ENCODE measurements at places on chromosomes 11 and 22. TPM values are rescaled to one million over a fixed set of nuclear protein-coding genes. Genes with fewer than 3 reads are reported as not detected.

GALNT18 gene
- not detected for total RNA-seq

SCGB1A1 gene
- not detected for total RNA-seq

DNA sequence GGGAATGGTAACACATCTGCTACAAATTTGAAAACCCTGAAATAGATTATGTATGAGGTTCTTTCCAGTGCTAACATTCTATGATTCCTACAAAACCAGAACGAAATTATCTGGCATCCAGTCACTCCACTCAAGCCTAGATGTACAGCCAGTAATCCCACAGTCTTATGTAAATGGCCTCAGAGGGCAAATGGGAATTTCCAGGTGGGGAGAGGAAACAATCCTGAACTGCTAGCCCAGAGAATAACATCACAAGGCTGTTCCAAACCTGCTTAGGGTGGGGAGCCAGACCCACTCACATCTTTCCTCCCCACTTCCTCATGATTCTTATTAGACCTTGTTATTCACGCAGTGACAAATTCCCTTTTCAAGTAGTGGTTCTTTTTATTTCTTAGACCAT, 3.5 kb downstream of the FIBIN start:
- no peak for DNase-seq

IGF2 gene
- total RNA-seq = not detected

- DNase-seq = no peak
These were observed 28.2 kb downstream of the ST3GAL4 start for GRCh38 chr11:126383339-126384335.

VSIG2 gene
- total RNA-seq = not detected

PAX6 gene
- total RNA-seq = not detected

- DNase-seq = no peak
These were observed 115.1 kb downstream of the MPPED1 start for GRCh38 chr22:43526946-43527345.

DNA sequence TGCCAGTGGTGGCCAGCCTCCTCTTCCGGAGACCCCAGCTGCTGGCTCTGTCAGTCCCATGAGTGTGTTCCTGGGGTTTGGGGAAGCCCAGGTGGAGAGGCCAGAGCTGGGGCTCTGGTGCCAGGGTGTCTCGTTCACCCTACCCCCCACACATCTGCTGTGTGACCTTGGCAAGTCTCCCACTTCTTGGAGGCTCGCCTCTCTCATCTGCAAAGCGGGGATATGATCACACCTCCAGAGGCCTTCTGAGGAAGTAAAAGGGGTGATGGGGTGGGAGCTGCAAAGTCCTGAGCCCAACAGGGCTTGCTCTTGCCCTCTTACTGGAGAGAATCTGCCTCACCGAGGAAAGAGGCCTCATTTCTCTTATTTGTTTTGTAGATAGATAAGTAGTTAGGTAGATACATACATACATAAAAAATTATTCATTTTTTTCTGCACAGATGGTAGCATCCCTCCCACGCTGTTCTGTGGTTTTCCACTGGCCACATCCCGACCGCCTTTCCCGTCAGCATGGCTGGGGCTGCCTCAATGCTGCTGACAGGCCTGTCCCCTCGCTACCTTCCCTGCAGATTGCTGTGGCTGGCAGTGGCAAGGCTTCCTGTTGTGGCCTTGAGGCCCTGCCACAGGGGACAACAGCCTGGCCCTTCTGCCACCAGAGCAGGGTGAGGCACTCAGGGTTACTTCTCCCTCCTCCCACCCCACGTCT, 23.9 kb downstream of the MYO7A start:
- DNase-seq = peak; percentile 23

- no peak for DNase-seq
These were observed 2.7 kb downstream of the PNPLA3 start for GRCh38 chr22:43926349-43926710.

DNA sequence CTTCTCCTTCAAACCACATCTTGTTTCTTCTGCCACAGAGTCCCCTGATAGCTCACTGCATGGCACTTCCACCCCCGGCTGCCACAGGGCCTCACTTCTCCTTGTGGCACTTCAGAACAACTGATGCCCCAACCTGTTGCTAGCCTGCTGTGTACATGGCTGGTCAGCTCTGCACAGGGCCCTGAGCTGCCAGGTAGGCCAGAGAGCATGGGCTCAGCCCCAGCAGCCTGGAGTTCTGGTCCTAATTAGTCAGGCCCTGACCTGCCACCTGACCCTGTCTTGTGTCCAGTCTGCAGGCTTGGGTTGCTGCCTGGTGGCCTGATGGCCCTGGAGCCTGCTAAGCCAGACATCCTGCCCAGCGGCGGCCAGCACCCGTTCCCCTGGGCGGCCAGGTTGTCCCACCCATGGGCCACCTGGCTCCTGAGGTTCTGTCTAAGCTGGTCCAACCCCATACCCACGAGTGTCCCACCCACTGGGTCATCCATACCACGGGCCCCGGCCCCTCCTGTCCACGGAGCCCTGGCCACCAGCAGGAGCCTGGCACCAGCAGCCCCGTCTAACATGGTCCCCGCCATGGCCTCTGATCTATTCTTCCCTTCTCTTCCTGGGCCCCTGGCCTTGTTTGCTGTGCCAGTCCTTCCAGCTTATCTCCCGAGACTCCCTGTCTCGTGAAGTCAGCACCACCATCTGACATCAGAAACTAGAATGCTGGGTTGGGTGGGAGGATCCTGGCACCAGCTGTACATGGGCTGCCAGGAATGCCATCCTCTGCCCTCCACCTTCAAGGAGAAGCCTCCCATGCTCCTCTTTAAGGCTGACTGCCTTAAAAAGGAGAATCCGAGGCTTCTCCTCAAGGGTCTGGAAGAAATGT, 3.1 kb upstream of the CERK start:
- DNase-seq = no peak

DNA sequence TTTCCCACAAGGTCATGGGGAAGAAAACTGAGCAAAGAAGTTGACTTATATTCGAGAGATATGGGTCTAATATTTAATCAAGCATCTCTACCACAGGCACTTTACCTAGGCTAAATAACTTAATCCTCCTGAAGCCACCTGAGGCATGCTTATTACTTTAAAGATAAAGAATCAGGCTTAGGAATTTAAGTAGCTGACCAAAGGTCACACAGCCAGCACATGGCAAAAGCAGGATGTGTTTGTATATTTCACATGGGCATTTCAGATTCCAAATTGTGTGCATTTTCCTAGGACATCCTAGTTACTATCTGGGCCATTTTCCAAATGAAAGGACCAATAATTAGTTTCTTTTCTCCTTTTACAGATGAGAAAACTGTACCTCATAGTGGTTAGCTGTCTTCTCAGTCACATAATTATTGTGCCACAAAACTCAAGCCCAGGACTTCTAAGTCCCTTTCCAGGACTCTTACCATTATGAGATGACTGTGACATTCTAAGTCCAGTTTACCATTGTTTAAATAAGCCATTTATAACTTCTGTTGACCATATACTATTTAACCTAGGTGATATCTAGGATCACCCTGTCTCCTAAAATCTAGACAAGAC, 112.1 kb upstream of the ZC3H12C start:
- no peak for DNase-seq

DNA sequence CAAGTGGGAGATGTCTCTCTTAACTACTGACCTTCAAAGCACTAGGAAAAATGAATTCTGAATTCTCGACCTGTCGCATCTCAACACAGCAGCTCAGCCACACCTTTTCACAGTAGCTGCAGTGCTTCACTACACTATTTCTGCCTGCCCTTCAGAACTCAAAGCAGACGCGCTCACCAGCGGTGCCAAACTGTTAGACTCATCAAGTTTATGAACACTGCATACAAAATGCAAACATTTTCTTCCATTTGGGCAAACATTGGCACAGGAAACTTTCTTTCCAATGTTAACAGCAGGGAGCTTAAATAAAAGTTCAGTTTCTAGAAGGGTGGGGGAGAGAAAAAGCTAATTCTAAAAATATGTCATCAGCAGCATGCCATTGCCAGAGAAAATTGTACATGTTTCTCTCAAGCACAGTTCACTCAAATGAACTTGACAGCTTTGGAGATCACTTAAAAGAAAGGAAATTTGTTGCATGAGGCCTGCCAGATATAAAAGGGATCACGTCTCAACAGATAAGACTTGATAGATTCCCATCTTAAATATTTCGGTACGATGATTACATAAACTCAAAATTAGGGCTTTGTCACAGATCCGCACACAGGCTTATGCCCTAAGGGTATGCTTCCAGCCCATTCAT, 82.7 kb downstream of the CADM1 start:
- no peak for DNase-seq

GRCh38 chr11:96172604-96173003, 170.4 kb downstream of the MAML2 start:
- DNase-seq = no peak

RASSF7 gene
- total RNA-seq = 15.7 TPM

GRCh38 chr11:127334466-127334865, 333.9 kb upstream of the KIRREL3 start:
- DNase-seq = no peak

- no peak for DNase-seq
These were observed 20.3 kb upstream of the YPEL1 start for GRCh38 chr22:21755851-21756284.

TMEM109 gene
- 32.9 TPM for total RNA-seq

- DNase-seq = no peak
These were observed 74.4 kb downstream of the NCAPD3 start for GRCh38 chr11:134149371-134149770.

DNA sequence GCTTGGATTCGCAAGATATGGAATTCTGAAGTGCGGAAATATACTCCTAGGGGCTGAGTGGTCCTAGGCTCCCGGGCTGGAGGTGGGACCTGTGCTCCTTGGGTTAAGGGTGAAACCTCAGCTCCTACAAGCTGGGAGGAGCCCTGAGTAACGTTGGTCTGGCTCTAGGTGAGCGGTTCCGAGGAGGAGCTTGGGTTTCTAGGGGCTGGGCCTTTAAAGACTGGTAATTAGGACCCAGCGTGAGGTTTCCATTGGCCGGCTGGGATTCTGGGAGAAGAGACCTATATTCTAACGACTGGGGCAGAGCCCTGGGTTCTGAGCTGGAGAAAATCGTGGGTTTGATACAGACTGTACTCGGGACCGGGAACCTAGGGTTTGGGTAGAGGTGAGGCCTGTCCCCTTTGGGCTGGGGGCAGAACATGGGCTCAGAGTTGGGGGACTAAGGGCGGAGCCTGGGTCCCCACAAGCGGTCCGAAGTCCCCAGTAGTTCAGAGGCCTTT, 882 bp upstream of the MAP4K2 start:
- DNase-seq = no peak

KCNK4 gene
- total RNA-seq = not detected

LRRN4CL gene
- total RNA-seq = not detected

- DNase-seq = no peak
These were observed 34.7 kb downstream of the OPCML start for GRCh38 chr11:133497477-133498140.

GRCh38 chr22:25623310-25623734, 58.8 kb downstream of the GRK3 start:
- no peak for DNase-seq

DNA sequence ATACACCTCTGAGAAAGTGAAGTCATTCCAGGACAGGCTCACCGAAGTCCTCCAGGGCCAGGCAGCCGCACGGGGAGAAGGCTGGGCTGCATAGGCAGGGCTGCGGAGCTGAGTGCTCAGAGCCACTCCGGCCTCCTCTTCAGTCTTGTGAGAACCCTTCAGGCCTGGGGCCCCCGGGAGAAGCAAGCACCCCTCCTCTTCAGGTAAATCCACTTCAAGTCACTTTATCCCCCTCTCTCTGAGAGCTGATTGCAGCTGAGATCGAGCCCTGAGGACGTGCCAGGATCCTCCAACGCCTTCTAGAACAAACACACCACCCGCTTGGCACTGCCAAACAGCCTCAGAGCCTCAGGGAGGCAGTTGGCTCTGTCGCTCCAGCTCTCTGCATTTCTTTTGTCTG, 1526.3 kb downstream of the BRD1 start:
- DNase-seq = no peak

P2RY6 gene
- not detected for total RNA-seq

LUZP2 gene
- total RNA-seq = not detected

AIFM3 gene
- 0.34 TPM for total RNA-seq

DNA sequence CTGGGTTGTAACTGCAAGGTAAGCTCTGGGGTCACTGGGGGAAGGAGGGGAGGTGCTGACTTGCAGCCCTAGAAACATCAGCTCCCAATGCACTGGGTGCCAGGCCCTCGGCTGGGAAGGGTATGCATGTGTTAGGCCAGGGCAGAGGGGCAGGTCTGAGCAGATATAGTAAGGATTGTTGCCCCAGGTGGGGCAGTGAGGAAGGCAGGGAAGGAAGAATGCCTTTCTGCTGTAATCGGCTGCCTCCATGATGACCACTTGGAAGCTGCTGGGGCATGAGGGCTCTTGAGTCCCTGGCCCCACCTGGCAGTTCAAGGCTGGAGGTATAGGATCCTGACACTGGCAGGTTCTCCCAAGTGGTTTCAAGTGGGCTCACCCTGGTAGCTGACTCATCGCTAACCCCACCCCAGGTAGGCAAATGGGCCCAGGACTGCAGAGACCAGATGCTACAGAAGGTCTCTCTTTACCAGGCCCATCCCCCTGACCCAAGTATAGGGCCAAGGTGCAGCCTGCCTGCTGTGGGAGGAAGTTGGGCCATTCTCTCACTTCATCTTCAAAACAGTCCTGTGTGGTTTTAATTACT, 56.7 kb downstream of the TIMP3 start:
- DNase-seq = no peak

GRCh38 chr22:32165681-32166080, 6.6 kb upstream of the C22orf42 start:
- no peak for DNase-seq

SCN2B gene
- not detected for total RNA-seq

CBLIF gene
- total RNA-seq = not detected

DNA sequence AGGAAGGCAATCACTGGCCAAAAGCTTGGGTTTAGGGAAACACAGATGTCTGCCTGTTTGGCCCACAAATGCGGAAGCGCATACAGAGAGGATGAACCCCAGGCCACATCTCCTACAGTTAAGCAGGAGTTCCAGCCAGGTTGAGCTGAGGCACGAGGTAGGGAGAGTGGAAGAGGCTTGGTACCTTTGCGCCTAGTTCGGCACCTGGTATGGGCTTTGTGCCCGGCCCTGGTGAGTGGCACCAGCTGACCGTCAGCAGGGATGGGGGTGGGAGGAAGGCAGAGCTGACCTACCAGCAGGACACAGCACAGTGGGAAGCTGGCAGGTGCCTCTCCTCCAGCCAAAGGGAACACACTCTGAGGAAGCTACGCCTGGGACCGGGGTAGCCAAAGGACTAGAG, 57.6 kb downstream of the KCNC1 start:
- DNase-seq = no peak

DNA sequence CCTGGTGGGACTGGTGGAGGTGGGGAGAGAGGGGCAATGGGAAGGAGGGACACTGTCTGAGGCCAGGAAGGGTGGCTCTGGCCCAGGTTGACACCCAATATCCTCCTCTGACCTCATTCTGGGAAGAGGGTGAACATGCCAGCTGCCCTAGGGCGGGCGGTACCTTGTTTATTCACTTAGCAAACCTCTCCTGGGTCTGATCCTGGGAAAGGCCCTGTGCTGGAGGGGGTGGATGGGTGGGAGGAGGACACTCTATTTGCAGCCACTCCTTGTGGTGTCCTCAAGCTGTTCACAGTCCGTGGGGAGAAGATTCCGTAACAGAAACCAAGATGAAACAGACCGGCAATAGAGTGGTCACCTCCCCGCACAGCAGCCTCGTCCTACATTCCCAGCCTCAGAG, 49.7 kb upstream of the EIF3D start:
- DNase-seq = no peak

YPEL1 gene
- 2.3 TPM for total RNA-seq

- no peak for DNase-seq
These were observed 30.7 kb downstream of the WEE1 start for GRCh38 chr11:9604134-9604533.

GRCh38 chr11:64009710-64010109, 23.5 kb downstream of the OTUB1 start:
- DNase-seq = no peak

MEI1 gene
- total RNA-seq = 64.4 TPM

Data from CD4-positive, alpha-beta T cell (primary cell).